ENCODE measurements at places on chromosomes 3 and 15.

- DNase-seq: no peak
Measured at GRCh38 chr3:55731741-55732140, 244.6 kb upstream of the WNT5A start.

DNA sequence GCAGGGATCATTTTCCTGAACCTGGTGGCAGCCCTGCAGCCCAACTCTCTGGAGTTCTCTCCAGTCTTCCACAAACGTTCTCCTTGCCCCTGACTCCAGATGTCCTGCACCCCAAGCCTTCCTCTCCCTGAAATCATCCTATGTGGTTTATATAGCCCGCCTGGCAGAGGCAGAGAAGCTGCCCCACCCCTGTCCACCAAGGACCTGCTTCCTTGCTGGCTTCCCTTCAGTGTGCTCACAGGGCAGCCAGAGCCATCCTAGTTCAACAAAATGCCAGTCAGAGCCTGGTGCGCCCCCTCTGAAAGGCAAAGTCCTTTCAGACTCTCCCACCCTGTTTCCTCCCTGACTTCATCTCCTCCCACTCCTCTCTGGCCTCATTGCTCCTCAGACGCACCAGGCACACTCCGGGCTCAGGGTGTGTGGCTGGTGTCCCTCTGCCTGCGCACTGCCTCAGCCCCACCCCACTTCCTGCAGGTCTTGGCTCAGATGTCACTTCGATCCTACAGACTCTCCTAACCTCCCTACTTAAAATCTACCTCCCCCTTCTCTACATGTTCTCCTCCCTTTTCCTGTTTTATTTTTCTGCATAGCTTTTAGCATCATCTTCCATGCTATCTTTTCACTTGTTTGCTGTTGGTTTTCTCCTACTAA lies 5.9 kb downstream of the KBTBD13 start:
- peak; percentile 18 for DNase-seq

DNA sequence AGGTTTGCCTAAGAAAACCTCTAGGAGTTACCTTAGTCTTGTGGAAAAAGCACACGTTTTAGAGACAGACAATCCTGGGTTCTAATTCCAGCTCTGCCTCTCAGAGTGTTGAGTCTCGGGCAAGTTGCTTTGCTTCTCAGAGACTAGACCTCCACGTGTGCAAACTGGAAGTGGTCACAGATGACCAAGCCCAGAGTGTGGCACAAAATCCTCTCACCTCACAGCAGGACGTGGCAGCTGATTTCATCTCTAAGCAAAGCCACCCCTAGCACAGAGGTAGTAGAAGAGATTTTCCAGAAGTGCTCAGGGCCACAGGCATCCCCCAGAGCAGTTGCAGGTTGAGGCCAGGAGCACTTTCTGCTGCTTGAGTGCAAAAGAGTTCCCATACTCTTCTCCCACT lies 79.2 kb downstream of the CD47 start:
- no peak for DNase-seq

- DNase-seq: no peak
Measured at GRCh38 chr3:49658711-49659110, 15.4 kb upstream of the APEH start.

Data from inflammatory macrophage treated with lipopolysaccharide for 1 hour (primary cell).